ENCODE measurements at places on chromosomes 11 and 22.

GRCh38 chr11:66568124-66568916 is at the start of gene CTSF:
Gene CTSF (minus strand): TSS chr11:66568606. CDS start chr11:66568486, 120 bp downstream.
- DNase-seq = peak; percentile 64

GRCh38 chr11:116853461-116854073 is 16.1 kb upstream of the APOA1 start:
- no peak for DNase-seq

DNA sequence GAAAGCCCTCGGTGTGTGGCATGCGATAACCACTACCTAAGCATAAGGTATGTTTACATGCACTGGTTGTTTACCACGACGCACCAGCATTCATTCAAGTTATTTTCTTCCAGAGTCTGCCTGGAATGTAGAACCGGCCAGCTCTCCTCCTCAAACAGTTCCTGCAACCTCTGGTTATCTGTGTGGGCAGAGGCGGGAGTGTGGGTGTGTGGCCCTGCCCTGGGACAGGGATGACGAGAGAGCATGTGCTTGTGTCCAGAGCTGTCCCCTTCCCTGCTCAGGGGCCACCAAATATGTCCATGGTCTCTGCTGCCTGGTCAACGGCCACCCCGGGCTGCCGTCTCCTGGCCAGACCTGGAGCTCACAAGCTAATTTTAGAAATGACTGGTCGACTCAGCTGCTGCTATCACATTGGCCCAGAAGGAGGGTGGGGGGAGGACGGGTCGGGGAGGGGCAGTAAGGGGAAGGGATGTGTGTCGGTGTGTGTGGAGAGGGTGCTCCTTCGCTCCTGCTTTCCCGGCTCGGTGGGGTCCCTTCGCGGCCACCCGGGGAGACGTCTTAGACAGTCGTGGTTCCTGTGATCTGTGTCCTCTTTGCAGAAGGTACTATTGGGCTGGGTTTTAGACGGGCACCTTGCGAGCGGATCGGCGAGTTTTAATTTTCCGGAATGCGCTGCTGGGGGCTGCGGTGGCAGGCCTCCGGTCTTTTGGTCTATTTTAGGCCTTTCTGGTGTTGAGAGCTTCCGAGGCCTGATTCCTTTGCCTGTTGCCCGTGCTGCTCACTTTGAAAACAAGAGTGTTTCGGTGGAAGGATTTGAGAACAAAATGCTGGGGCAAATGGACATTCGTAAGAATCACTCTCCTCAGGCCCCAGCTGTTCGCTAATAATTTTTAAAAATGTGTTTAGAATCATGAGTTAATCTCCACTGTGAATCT is at the start of gene MYO18B:
MYO18B (plus strand) TSS at position 497 of the 935 bp plus-strand sequence. CDS start 18,905 bp downstream, outside the sequence.
- no peak for DNase-seq

- DNase-seq = no peak
Measured at GRCh38 chr11:76471382-76471781, 26.6 kb downstream of the EMSY start.

DNA sequence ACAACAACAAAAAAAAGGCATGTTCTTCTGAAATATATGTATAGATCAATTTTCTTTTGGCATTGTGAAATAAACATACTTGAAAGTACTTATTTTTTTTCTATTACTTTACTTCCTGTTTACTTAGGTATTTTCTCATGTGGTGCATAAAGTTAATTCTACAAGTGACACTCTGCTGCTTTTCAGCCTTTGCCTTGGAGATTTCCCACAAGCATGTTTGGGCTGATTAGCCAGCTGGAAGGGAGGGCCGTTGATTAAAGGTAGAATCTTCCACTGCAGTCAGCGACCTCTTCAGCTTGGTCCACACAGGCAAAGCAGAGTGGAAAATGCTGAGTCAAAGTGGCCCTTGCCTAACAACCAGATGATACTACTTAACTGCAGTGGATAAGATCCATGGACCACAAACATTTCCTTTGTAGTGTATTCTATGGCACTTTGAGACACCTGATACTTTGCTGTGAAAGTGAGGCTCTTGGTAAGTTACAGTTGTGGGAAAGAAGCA is 176.0 kb downstream of the ARHGAP42 start:
- no peak for DNase-seq

DNA sequence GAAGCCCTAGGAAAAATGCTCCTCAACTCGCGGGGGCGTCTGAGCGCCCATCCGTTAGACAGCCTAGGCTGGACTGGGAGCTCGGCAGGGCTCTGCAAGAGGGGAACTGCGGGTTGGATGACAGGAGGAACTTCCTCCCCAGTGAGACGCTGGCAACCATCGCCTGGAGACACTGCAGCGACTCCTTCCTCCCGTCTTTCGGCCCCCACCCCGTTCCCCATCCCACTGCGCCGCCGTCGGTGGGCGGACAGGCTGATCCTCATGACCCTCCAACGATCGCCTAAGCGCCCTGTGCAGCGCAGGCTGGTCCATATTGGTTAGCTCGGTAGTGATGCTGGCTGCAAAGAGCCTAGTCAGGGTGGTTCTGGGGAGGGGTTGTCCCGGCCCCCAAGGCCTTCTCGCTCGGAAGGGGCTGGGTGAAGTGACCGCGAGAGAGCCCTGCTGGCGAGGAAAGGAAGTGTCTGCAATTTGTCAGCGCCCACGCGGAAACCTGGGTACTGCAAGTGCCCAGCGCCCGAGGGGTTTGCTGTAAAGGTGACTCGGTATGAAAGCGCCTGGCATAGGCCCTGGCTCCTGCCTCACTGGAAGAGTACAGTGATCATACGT is 638 bp downstream of the NRGN start:
- DNase-seq = peak; percentile 36

DNA sequence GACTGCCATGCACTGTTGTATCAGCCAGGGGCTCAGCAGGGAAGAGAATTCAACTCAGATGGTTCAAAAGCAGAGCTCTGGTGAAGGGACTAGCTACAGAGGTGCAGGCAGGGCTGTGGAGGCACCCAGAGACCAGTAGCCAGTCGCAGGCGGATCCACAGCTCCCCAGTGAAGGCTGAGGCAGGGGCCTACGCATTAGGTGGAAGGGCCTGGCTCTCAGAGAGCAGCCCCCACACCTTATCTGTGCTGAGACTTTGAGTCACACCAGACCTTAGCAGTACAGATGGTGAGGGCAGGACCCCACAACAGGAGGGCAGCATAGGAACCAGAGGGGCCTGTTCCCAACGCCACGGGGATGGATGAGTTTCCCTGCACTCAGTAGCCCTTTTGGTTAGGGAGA is 189.6 kb downstream of the DSCAML1 start:
- no peak for DNase-seq

GRCh38 chr11:81255895-81256294 is 1477.8 kb downstream of the FAM181B start:
- no peak for DNase-seq

GRCh38 chr11:16167706-16168487 is 188.4 kb downstream of the SOX6 start:
- DNase-seq = no peak

DNA sequence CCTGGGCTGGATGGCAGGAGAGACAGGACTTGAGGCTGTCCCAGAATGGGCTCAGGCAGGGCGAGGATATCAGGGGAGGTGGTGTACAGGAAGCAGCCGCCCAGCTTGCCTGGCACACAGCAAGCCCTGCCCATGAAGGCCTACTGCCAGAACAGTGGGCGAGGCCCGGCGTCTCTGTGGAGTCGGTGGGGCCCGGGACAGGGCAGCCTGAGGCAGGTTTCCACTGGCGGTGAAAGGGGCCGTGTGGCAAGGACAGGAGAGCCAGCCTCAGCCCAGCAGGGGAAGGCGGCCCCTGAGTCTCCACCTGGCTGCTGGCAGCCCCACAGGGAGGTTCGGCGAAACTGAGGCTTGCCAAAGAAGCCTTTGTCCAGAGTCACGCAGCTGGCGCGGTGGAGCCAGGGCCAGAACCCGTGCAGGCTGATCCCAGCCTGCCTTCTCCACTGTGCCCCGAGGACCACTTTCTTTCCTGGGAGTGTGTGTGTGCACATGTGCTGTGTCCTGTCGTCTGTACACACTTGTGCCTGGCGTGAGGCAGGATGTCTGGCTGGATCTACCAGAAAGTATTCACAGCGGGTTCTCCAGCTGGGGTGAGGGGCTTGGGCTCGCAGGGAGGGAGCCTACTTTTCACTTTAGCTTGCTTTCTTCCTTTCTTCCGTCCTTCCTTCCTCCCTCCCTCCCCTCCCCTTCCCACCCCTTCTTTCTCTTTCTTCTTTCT is 1.2 kb downstream of the TSPO start:
- peak; percentile 46 for DNase-seq

GRCh38 chr11:120586728-120587127 is 75.2 kb downstream of the GRIK4 start:
- no peak for DNase-seq

DNA sequence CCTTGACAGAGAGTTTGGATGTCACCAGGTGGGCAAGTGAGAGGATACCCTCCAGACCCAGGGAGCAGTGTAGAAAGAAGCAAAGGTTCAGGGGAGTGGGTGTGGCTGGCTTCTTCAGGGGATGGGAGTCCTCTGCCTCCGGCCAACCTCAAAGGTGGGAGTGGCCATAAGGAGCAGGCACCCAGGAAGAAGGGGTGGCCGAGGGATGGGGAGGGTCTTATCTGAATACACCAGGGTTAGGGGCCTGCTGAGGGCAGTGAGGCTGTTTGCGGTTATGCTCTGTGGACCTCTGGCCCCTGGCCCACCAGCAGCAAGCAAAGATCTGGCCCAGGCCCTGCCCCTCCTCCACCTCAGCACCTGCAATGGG is 6.2 kb downstream of the NFAM1 start:
- no peak for DNase-seq

GRCh38 chr22:24068717-24069297 is 57.7 kb downstream of the CABIN1 start:
- no peak for DNase-seq

DNA sequence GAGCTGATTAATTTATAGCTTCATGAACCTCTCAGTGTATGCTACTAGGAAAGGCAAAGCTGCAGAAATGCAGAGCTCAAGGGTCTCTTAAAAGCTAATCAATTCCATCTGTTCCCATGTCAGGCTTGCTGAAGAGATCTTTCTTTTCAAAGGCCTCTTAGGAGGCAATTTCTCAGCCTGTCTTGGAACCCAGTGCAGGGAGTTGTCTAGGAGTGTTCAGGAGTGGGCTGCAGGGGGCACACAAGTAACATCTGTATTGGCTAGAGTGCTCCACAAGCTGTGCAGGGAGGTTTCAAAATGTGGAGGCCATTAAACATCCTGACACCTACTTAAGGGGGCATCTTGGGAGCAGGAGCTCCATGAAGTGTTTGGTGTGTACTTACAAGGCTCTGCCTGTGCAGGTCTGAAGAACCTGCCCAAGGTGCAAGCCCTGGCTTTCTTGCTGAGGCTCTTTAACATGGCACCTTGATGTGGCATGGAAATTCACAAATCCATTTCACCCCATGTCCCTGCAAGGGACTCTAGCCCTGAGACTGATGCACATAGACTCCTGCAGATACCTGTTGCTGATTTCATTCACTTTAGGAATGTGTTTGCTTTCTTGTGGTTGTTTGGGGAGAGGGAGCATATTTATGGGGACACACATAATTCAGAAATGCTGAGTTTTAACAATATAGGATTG is 134.7 kb downstream of the ME3 start:
- DNase-seq = no peak

DNA sequence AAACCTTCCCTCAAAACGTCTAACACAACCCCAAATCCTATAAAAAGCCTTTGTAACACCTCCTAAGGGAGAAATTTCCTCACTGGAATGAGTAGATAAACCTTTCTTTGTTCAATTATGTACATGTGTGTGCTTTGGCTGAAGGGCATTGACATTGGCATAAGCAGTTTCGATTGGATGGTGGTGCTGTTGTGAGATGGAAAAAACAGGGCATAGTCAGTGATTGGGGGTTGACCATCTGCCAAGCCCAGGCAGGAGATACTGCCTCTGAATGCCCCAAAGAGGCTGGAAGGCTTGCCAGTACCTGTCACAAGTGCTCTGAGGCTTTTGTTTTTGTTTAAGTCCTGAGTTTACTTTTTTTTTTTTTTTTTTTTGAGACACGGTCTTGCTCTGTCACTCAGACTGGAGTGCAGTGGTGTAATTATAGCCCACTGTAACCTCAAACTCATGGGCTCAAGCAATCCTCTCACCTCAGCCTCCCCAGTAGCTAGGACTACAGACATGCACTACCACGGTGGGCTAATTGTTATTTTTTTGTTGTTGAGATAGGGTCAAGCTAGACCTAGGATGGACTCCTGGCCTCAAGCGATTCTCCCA is 1.2 kb upstream of the CCDC117 start:
- DNase-seq = no peak

GRCh38 chr11:24513479-24514218 is 16.8 kb downstream of the LUZP2 start:
- DNase-seq = no peak

DNA sequence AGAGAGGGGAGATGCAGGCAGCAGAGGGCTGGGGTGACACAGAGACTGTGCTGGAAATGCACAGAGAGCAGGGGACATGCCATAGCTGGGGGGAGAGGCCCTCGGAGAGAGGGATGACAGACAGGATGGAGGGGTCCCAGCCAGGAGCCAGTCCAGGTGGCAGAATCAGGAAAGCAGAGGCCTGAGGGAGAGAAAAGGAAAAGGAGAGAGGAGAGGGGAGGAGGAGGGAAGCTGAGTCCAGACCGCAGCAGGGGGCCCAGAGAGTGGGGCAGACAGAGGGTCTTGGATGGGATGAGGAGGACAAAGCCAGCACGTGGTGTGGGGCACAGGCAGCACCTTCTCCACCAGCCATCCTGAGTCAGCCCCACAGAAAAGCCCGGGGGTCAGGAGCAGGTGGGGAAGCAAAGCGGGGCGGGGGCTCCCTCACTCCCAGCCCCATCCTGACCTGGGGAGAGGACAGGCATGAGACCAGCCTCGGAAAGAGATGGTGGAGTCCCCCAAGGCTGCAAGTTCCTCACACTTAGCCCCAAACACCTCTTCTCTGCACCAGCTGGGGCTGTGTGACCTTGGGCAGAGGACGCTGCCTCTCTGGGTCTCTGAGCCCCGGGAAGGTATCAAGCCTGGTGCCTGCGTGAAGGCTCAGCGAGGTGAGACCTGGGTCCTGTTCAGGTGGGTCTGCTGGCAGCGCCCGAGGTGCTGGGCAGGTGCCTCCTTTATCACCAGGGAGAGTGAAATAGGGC is 48.0 kb downstream of the IGLL1 start:
- no peak for DNase-seq

DNA sequence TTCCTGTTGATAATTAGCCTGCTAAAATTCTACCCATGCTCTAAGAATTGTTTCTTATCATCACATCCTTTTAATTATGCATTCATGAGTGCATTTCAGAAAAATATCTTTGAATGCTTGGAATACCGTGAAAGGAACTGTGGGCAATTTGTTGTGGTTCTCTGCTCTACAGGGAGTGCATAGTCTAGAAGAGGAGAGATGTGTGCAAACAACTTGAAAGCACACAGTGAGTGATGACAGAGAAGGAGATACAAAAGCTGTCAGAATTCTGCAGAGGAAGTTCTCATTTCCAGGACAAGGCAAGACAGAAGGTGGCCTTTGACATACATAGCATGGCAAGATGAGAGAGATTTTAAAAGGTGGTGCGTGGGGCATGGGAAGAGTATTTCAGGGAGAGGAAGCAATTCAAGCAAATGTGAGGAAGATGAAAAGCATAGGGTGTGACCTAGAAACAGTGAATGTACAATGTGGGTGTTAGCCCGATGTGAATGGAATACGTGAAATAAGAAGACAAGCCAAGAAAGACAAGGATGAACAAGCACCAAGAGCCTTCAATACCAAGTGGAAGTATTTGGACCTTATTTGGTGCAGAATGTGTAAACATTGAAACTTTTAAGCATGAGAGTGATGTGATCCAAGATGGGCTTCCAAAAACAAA is 5.0 kb downstream of the MMP8 start:
- DNase-seq = no peak
